ENCODE measurements at places on chromosomes 7 and 10.
A peak's percentile ranks its signal among the peaks of the same experiment; 100 is the strongest.

DNA sequence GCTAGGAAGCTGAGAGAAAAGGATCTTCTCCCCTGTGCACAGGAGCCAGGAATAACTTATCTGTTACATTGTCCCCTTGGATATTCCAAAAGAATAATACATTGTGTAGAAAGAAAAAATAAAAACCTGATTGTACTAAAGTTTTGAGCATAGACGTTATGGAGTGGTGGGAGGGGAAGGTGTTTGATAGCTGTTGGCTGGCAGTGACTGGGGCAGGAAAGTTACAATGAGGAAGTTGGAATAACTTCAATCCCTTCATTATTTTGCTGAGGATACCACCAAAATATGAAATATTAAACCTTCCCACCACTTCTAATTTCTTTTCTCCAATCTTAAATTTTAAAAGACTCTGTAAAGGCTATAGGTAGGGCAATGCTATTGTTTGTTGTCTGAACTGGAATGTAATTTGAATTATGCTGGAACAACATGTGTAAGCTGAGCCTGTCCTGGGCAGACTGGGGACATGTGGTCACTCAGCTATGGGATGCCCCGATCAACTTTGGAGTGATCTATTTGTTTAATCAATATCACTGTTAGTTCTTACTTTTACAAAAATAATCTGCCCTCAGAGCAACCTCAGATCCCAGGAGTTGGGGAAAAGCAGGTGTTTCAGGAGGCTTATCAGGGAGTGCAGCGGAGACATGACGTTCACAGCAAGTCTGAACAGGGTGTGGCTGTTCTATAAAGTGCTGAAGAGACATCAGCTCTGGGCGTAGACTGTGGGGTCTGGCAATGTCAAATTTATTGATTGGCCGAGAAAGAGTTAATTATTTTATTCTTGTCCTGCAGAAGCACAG is 20.8 kb downstream of the CYP3A43 start:
- DNase-seq: no peak

DNA sequence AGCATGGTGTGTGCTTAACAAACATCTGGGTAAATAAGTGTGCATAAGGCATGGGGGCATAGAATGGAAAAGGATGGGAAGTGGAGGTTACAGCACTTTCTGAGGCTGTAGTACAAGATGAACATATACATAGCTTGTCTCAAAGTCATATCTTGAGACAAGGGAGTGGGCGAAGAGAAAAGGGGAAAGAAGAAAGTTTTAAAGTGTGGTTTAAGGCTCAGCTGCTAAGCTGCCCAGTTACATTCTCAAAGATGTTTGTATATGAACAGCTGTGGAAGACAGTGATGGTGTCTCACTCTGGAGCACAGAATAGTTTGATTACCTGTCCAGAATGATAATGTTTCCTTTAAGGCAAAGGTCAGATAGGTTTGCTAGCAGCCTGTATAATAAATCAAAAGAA is 61.9 kb upstream of the LANCL2 start:
- DNase-seq: no peak

DNA sequence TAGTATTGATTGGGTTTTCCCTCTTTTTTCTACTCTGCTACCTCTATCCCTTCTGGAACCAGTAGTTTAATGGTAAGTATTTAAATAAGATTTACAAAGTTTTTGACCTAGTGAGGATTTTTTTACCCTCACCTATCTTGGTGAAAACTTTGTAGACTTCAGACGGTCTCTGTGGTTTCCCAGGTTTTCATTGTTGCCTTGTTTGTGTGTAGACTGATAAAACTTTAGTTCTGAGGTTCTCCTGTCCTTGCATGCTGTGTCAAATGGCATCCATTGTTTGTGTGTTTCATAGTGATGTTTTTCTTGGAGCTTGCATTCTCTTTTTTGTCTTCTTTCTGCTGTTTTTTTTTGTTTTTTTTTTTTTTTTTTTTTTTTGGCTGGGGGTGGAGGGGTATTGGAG is 22.6 kb downstream of the ZNRF2 start:
- DNase-seq: no peak

DNA sequence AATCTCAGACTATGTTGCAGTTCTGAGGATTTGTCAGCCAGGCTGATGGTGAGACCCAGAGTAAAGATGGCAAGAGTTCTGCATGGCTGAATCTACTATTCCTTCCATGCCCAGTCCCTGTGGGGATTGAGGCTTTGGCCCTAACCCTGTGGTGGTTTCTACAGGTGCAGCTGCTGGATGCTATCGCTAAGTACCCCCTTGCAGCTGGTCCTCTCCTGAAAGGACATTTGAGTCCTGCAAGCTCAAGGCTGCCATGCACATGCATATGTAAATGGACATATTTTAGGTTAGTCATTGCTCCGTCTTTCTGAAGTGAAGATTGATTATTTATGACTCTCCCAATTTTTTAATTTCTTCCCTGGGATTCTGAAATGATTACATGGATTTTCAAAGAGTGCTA is 1122.2 kb upstream of the CELF2 start:
- DNase-seq: no peak

DNA sequence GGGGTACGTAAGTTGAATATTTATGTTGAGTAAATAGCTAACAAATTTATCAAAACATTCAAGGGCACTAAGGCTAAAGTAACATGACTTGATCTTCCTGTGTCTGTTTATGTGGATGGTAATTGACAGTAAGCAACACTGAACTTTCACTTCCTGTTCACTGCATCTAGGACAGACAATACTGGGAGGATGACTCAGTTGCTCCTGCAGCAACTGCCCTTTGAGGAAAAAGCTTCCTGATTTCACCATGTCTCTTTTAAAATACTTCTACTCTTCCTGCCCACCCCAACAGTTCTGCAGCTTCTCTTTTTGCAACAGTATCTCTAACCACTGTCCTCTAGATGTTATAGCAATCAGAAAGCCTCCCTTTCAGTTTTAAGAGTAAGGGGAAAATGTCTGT is 76.6 kb upstream of the HGF start:
- DNase-seq: no peak

DNA sequence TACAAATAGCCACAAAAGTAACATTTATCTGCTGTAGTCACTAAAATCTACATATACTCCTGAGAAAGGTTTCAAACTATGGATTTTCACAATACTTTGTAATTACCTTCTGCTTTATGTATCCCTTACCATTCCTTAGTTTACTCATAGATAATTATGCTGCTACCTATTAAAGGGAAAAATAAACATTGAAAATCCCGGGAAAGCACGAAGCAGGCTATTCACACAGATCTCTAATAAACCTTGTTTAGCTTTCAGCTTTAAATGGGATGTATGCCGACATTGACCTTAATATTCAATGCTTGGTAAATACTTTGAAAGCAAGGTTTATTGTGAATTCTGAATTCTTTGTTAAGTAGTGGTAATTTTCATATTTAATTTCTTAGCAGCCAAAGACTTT is 58.5 kb upstream of the SMIM30 start:
- peak; percentile 32 for DNase-seq

- DNase-seq: no peak
These were observed 82.2 kb downstream of the ZNRF2 start for GRCh38 chr7:30366606-30367005.

Measured in NCI-H2081 treated with DMSO at 0.1 percent for 48 hours (cell line).